Cortex of kidney (tissue), 1 donor: ENCODE measurements at places on chromosomes 6 and 20.

GRCh38 chr20:1449370-1449769 lies 17.3 kb downstream of the NSFL1C start:
- DNase-seq: no peak

- no peak for DNase-seq
Observed at GRCh38 chr20:23937303-23938117, 51.1 kb downstream of the GGTLC1 start.

- no peak for DNase-seq
Observed at GRCh38 chr6:84119277-84119676, 85.7 kb downstream of the MRAP2 start.

DNA sequence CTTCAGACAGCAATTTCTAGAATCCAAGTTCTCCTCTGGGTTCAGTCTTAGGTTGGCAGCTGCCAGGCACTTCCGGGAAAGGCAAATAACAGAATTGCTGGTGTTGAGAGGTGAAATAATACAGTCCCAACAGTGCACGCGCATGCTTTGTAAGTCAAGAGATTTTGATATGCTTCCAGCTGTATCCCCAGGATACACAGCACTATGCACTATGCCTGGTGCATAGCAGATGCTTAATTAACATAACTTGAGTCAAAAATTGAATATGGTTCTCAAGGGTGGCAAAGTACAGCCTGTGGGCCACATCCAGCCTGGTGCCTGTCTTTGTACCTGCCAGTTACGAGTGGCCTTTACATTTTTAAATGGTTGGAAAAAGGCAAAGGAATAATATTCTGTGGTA lies 18.9 kb upstream of the PMEPA1 start:
- DNase-seq: no peak

DNA sequence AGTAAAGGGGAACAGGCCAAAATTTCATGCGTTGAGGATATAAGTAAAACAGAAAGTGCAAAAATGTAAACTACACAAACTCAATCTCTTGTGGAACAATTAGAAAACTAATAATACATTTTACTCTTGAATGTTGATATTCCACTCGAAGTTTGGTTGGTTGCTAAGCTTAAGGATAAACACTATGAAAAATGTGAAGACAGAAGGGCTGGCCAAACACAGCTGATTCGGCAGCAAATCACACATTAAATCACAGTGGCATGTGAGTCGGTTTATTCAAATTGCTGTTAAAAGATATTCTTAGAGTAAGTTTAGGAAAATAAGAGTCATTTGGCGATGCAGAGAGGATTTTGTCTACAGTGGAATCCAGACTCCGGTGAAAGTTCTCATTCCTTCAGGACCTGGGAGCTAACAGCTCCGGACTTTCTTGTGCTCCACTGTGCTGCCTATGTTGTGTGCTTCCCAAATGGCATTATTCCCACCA lies 1.4 kb upstream of the EPM2A start:
- no peak for DNase-seq

GRCh38 chr20:63795178-63795830 lies 35.8 kb downstream of the ZBTB46 start:
- no peak for DNase-seq

GRCh38 chr6:140828856-140829255 lies 1303.9 kb upstream of the GJE1 start:
- no peak for DNase-seq

- no peak for DNase-seq
Observed at GRCh38 chr6:140581601-140582000, 1207.2 kb upstream of the CITED2 start.

DNA sequence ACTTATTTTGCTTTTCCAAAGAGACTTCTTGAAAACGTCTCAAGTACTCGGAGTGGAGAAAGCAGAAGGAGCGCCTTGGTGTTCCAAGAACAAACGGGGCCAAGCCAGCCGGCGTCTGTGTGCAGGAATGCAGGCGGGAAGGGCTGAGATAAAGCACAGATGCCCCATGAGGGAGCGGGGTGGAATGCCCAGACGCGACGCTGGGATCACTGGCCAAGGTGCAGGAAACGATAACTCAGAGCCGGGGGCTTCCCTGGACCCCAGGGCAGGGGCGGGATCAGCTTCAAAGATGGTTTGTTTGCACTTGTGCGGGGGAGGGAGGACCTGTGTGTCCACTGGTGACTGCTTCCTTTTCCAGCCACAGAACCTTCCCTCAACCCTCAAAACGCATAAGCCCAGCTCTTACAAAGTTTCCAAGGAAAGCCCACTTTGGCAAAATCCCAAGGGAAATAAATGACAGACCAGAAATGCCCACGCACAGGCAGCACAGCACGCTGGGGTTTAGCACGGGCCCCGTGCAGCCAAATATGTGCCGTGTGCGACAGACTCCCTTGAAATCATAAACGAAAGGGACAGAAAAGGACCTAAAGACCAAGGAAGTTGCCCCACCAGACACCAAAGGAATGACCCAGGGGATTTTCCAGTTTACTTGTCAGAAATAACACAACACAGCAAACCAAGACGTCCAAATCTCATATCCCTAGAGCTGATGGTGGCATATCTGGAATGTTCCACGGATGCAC lies 113.9 kb downstream of the NFATC2 start:
- DNase-seq: no peak

DNA sequence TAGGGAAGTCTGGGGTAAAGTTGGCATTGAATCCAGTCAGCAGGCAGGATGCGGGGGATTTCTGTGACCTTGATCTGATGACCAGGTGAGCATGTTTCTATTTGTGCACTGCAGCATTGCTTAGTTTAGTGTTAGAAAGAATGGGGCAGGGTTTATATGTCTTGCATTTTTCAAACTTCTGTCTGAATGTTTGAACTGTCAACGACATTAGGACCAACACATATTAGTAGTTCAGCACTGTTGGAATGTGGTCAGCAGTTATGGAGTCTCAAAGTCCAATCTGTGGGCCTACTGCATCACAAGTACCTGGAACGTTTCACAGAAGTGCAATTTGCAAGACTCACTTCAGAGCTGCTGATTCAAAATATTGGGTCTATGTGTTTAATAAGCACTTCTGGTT lies 276.6 kb upstream of the BMP2 start:
- no peak for DNase-seq

GRCh38 chr6:111865049-111865585 lies 8.1 kb downstream of the FYN start:
- DNase-seq: no peak

DNA sequence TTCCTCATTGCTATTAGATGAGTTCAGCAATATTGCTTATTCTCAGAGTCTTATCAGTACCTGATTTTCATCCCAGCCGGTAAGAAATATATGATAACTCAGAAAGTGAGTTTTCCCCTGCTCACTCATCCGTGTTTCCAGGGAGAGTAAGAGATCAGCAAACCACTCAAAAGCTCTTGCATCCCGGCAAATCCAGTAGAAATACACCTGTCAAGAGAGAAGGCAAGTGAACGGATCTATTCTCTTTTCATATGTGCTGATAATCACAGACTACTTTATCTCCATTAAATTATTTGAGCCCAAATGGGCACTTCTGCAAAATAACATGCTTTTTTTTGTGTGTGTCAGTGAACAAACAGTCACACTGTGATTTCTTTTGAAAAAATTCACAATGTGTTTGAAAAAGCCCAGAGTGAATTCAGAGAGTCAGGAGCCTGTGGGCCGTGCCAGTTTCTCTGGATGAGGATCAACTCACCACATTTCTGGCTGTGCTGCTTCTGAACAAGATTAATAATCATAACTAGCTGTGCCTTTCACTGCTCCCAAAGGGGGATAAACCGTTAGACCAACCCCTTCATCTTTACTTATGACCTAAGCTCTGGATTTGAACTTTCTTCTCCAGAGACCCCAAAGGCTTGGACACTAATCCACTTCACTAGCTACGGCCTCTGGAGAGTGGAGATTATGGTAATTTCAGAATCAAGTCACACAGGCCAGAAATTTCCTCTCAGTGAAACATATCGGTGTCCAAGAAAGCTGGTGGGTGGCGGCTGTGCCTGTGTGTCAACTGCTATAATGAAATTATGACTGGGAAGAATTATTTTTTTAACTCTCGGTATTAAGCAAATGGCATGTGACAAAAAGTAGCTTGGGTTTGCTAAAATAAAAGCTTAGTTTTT lies 44.2 kb downstream of the NOX3 start:
- no peak for DNase-seq

DNA sequence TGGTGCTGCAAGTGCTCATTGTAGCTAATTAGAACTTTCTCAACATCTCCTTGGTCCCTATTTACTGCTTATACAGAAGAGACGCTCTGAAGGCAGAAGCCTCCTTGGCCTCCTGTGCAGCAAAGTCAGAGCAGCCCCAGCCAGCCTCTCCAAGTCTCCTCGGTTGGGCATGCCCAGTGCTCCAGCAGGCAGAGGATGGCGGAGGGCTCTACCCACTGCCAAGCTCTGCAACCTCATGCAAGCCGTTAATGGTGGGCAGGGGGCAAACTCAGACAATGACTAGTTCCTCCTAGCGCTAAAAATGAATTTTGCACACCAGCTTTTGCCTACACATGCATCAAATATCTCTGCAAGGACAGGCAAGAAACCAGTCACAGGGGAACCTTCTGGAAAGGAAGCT lies 27.8 kb downstream of the NOL4L start:
- DNase-seq: no peak

DNA sequence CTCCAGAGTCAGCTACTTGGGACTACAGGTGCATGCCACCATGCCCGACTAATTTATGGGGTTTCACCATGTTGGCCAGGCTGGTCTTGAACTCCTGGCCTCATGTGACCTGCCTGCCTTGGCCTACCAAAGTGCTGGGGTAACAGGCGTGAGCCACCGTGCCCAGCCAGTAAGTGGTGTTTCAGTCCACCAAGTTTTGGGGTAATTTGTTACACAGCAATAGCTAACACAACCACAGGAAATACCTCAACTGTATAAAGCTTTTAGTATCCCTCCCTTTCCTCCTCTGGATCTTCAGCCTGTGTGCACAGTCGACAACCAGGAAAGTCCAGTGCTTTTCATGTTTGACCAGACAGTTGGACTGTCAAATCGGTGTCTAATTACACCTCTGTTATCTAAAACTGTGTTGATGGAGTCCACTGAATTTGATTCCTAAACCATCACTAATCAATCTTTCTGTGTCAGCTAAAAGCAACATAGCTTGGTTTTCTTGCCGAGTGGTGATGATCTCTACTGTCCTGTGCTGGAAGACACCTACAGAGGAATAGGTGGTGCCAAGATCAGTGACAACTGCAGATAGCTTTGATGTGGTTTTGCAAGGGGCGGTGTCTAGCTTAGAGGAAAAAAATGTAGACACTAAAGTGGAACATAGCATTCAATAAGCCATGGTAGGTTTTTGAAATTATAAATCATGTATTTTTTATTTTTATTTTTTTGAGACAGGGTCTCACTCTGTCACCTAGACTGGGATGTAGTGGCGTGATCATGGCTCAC lies 22.2 kb upstream of the ZBTB2 start:
- no peak for DNase-seq

- no peak for DNase-seq
Observed at GRCh38 chr20:47181056-47181862, 175.2 kb downstream of the ZMYND8 start.

DNA sequence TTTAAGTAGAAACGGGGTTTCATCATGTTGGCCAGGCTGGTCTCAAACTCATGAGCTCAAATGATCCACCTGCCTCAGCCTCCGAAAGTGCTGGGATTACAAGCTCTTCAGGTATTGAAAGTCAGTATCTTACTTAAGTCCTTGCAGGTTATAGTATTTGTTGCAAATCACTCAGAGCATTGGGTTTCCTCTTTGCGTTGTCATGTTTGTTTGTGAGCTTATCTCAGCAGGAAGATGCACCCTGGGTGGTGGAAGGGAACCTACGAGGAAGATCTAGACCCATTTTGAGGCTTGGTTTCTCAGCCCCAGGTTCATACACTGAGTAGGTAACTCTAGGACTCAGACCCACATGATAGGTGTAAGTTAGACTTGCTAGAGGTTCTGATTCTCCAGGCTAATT lies 18.6 kb downstream of the MYH7B start:
- DNase-seq: no peak

DNA sequence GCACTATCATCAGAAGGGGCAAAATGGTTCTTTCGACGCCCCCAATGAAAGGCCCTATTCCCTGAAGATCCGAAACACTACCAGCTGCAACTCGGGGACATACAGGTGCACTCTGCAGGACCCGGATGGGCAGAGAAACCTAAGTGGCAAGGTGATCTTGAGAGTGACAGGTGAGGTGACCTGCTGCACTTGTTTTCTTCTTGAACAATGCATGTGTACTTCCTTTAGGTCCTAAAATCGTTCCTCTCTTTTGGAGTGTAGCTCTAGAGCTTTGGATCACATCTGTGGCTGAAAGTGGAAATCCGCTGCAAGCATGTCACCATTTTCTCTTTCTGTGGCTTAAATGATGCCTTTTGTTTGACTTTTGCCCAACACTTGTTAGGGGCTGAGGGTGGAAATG lies 14.0 kb downstream of the CD83 start:
- DNase-seq: no peak

DNA sequence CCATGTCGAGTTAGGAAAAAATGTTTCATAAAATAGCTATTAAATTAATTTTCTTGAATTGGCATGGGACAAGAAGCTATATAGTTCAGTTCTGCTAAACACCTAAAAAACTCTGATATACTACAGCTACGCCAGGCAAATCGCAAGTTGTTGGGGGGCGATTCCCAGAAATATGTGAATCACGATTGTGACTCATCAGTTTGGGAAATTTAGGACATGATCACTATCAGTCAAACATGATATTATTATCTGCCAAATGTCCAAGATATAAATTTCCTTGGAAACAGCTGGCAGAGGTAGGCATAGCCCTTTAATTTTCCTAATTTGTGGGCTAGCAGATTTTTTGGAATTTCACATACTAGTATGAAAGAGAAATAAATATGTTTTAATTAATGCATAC lies 123.6 kb downstream of the ATXN1 start:
- no peak for DNase-seq

DNA sequence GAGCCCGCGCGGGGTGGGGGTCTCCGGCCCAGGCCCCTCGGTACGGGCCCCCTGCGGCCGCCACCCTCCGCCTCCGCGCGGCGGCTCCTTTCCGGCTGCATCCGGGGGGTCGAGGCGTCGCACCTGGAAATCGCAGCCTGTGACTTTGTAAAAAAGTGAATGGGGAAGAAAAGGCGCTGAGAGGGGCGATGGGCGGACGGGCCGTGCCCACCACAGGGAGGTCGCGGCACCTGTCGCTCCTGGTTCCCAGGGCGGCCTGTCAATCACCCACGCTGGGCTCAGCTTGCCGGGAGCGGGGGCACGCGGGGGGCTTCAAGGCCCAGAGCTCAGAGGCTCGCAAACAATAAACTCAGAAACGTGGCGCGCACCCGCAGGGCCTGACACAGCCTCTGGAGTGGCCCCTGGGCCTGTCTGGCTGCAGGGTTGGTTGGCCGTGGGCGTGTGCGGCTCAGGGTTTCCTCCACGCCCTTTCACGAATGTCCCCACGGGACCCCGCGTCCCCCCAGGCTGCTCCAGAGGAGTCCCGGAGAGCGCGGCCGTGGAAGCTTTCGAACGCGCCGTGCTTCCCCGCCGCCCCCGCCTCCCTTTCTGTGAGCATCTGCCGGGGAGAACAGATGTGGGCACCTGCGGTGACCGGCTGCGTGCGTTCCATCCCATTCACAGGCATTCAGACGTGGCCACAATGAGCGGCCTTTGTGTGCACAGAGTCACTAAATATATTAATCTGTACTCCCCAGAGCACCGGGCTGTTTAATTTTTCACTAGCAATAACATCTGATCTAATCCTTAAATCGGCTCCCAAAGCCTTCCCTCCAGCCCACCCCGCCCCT lies 6.1 kb upstream of the DLL1 start:
- no peak for DNase-seq
